ENCODE measurements at places on chromosomes 6 and 20.

- DNase-seq, result no peak
Measured at GRCh38 chr20:34546751-34547181, 11.8 kb upstream of the MAP1LC3A start.

GRCh38 chr6:108145639-108146038, 20.2 kb upstream of the NR2E1 start:
- no peak for DNase-seq

DNA sequence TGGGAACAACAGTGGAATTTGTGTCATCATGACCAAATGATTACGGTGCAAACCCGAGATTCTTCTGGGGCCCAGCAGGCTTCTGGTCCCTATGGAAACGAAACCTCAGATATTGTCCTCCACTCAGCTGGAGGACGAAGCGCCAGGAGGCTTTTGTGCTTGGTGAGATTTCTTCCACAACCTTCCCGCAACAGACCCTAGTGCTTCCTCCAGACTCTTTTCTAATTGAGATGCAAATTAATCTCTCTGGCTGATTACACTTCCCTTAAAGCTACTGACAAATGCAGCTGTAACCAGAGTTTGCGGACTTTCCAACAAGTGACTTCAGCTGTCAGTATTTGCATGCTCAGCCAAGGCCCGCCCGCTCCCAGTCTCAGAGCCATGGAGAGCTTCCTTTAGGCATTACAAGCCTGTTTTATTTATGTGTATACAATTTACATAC, 96.0 kb downstream of the INSM1 start:
- no peak for DNase-seq

DNA sequence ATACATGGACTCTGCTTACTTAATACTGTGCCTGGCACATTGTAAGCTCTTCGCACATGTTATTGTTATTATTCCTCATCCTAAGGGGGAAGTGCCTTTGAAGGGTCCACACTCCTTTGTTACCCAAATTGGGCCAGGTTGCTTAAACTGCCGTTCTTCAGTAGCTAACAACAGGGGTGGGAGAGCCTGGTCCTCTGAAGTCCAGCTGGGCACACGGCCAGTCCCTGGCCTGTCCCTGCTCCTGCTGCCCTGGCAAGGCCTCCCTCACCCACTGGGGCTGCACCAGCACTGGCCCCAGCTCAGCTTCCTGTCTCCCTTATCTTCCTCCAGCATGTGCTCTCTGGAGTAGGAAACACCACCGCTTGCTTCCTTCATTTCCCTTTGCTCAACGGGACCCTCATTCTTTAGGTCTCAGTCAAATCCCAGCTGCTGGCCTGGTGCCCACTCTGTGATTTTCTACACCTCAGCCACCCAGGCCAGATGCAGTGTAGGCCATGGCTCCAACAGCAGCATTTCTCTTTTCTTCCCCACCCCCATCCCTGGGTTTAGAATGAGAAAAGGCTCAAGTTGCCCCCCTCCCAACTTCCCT, 5.5 kb upstream of the PROCR start:
- DNase-seq, result no peak

GRCh38 chr6:68639826-68640490, 4.9 kb downstream of the ADGRB3 start:
- no peak for DNase-seq

DNA sequence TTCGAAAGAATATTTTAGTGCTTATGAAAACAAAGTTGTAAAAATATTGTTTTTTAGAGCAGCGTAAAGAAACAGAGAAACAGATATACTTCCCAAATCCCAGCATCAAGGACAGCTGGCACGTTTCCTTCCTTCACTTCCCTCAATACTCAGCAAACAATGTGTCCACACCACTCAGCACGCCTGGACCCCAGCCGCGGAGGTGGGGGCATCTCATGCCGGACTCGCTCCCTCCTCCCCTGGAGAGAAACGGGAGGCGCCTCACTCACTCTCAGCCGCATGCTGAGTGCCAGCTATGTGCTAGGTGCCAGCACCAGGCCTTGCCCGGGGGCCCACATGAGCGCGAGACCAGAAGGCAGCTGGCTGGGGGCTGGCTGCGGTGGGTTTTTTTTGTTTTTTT, 34.7 kb downstream of the SLC2A4RG start:
- no peak for DNase-seq

GRCh38 chr20:48745330-48745729, 82.5 kb downstream of the PREX1 start:
- no peak for DNase-seq

DNA sequence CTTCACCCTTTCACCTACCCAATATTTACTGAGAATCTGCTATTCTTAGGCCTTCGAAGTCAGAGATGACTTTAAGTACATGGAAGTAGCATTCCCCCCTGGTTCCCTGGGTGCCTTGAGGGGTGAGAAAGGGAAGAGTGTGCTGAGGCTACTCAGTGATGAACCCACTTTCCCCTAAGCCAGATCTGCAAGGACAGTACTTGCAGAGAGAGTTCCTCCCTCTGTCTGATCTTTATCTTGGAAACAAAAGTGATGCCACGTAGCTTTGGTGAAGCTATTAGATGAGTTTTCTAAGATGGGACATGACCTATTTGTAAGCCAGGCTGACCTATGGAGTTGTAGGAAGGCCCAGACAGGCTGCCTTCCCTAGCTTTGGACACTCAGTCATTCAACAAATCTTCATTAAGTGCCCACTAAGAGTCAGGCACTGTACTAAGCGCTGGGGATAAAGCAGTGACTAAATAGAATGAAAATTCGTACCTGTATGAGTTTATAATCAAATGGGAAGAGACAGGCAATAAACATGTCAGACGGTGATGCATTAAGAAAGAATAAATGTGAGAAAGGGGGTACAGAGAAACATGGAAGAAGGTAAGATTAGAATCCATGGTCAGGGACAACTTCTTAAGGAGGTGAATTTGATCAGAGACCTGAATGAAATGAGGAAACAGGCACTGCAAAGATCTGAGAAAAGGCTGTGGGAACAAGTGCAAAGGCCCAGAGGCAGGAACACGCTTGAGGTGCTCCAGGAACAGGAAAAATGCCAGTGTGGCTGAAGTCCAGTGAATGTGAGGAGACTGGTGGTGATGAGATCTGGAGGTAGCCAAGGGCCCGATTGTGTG, 42.2 kb downstream of the BCL2L1 start:
- no peak for DNase-seq

- no peak for DNase-seq
Measured at GRCh38 chr6:21173031-21173430, 420.5 kb upstream of the SOX4 start.

DNA sequence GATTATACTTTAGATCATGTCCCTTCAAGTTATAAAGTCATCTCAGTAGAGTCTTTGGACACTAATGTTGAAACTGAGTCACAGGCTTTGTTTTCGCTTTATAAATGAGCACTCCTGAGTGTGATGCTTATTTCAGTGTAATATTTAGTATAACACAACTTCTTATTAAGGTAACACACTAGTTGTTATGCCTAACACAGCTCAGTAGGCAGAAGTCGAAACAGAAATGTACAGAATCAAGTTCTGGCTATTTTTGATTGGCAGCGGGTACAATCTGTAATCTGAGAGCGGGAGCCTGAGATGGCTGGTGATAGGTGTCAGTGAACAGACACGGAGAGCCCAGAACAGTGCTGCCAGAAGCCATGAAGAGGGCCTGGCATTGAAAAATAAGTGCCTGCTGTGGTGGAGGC, 11.4 kb downstream of the HECA start:
- DNase-seq, result peak; percentile 28

DNA sequence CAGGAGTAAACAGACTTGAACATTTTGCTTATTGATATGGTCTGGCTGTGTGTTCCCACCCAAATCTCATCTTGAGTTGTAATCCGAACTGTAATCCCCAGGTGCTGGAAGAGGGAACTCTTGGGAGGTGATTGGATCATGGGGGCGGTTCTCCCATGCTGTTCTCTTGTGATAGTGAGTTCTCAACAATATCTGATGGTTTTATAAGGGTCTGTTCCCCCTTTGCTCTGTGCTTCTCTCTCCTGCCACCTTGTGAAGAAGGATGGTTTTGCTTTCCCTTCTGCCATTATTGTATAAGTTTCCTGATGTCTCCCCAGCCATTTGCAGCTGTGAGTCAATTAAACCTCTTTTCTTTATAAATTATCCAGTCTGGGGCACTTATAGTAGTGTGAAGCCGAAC, 40.0 kb downstream of the MYLIP start:
- no peak for DNase-seq

DNA sequence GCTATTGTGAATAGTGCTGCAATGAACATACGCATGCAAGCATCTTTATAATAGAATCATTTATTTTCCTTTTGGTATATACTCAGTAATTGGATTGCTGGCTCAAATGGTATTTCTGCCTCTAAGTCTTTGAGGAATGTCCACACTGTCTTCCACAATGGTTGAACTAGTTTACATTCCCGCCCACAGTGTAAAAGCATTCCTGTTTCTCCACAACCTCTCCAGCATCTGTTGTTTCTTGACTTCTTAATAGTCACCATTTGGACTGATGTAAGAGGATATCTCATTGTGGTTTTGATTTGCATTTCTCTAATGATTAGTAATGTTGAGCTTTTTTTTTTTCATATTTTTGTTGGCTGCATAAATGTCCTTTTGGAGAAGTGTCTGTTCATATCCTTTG, 208.7 kb downstream of the PHF3 start:
- DNase-seq, result no peak

- no peak for DNase-seq
Measured at GRCh38 chr6:84515067-84515466, 249.3 kb downstream of the TBX18 start.

- no peak for DNase-seq
Measured at GRCh38 chr20:45449528-45449927, 20.0 kb upstream of the WFDC2 start.

DNA sequence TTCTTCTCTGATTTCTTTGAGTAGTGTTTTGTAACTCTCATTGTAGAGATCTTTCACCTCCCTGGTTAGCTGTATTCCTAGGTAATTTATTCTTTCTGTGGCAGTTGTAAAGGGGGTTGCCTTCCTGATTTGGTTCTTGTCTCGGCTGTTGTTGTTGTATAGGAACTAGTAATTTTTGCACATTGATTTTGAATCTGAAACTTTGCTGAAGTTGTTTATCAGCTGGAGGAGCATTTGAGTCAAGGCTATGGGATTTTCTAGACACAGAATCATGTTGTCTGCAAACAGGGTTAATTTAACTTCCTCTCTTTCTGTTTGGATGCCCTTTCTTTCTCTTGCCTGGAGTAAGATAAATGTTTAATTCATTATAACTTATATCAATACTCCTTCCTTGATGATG, 86.4 kb downstream of the OLIG3 start:
- no peak for DNase-seq
